Osteocyte (in vitro differentiated cells): ENCODE measurements at places on chromosomes 12 and 14. TPM values are rescaled to one million over a fixed set of nuclear protein-coding genes. Genes with fewer than 3 reads are reported as not detected.

The KCNJ8 gene
- 0.24 and 0.59 TPM in 2 replicates for total RNA-seq

The LTBP2 gene
- total RNA-seq, result 377 and 379 TPM in 2 replicates

DNA sequence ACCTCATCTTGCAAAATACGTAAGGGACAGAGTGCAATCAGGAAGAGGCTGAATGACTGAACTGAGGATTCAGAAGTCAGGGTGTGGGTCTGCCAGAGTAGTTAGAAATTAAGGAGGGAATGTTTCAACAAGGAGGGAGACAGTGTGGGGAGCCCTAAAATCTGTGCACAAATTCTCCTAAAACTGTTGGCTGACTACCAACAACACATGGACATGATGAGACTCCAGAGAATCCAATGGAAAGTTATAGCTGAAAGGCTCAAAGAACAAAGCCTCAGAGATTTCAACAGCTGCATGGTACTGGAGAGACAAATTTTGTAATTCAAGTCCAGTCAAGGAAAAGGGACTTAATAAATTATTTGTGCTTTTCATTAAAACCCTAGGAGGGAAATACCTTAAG is 36.1 kb upstream of the NEDD1 start:
- DNase-seq, result no peak

DNA sequence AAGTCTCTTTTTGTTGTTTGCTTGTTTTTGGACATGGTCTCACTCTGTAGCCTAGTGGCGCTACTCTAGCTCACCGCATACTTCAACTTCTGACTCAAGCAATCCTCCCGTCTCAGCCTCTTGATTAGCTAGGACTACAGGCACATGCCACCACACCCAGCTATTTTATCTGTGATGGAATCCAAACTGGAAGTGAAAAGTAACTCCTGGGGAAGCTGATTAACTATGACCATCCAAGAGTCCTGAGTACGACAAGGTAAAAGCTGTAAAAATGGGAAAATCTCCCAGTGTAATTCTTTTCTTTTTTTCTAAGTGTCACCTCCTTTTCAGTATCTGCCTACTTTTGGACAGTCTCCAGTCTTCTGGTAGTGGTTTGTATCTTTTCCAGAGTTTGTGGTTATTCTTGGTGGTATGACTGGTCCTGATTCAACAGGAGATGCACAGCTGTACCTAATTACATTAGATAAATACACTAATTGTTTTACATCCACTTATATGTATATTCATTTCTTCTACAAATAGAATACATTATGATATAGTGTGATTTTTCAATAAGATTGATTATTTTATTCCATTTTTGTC is 97.8 kb downstream of the SLC6A15 start:
- no peak for DNase-seq

DNA sequence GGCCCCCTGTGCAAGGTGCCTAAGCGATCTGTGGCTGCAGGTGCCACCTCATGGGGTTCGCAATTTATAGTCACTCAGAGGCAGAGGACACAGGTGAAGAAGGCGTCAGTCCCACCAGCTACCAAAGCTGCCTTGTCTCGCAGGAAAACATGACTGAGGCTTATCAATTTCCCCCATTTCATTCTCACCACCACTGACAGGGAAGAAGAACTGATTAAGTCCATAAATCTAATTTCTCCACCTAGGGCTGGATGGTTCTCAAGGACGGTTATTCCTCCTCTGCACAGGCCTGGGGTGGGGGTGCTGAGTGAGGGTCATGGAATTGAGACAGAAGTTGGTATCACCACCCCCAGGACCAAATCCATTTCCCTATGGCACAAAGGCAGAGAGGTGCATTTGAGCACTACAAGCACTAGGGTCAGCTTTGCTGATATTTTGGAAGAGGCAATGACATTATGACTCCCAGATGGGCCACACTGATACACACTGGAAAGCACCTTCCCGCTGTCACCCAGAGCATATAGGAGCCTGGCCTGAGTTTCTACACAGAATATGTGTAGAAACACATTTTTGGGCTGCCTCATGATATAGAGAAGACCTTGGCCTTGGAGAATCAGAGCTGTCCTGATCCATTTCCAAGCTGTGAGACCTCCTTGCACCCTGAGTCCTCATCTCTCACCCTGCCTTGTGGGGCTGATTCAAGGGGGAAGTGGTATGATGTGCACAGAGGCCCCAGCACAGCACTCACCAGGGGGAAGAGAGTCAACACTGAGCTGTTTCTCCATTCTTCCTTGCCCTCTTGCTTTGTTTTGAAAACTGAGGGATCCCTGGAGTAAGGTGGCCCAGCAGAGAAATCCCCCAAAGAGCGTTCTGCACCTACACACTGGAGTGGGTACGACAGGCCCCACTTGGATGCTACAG is 59.4 kb downstream of the PITPNM2 start:
- no peak for DNase-seq

DNA sequence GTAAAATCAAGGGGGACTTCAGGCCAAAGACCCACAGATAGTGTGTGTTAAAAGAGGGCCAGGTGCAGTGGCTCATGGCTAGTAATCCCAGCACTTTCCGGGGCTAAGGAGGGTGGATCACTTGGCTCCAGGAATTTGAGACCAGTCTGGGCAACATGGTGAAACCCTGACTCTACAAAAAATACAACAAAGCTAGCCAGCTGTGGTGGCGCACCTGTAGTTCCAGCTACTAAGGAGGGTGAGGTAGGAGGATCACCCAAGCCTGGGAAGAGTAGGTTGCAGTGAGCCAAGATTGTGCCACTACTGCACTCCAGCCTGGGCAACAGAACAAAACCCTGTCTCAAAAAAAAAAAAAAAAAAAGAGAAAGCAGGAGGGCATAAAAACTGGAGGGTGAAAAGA is 8.5 kb downstream of the VCPKMT start:
- DNase-seq, result no peak

GRCh38 chr12:119334430-119335170 is at the start of gene CCDC60:
TSS of gene CCDC60 (plus strand) at chr12:119334729. CDS start at chr12:119335177, 448 bp downstream.
- DNase-seq, result no peak

- no peak for DNase-seq
Observed at GRCh38 chr14:68779761-68780323, 13.0 kb downstream of the ZFP36L1 start.

DNA sequence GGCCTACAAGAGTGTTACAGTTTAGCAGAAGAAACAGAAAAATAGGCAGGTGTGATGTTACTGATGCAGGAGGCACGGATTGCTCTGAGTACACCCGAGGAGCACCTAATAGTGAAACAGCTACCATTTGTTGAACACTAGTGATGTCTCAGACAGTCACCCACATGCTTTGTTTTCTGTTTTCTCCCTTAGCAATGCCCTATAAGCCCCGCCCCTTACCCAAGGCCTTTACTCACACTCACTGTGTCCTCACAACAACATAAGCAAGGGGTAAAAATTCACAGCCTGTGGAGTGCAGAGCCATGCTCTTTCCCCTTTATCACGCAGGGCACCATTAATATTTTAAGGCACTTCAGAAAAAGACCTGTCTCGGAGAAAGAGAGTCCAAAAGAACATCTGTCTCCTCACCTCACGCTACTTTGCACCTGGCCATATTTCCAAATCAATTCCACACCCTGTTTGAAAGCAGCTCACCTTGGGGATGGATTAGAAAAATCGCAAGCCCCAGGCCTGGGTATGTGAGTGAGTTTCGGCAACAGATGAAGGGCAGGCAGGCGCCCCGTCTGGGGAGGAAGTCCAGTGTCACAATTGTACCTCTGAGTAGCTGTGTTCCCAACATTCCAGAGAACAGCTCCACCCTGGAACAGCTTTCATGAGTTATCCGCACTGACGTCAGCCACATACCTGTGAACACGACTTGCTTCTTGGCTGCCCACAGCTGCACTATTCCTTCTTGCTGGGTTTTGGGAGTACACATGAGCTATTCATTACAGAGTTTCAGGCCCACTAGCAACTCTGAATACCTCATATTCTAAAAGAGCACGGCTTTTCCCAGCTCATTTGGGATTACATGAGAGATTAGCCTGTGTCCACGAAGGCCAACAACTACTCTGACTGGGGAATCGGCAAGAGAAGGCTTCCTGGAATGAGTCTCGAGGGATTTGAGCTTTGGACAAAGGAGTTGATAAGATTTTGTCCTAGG is 26.0 kb downstream of the MAPK1IP1L start:
- DNase-seq, result no peak

GRCh38 chr14:105839425-105840265 is 313.3 kb downstream of the TMEM121 start:
- peak; percentile 83 for DNase-seq
